ENCODE measurements at places on chromosomes 11 and 22. TPM values are rescaled to one million over a fixed set of nuclear protein-coding genes. Genes with fewer than 3 reads are reported as not detected.

Gene LRRC74B
- under 0.01 TPM for total RNA-seq

Gene CCS
- total RNA-seq = 43.3 TPM

Gene NOX4
- 1.8 TPM for total RNA-seq

Gene SCO2
- 5.1 TPM for total RNA-seq

Gene DGCR6L
- total RNA-seq = 58.9 TPM

Gene DUSP18
- 17.1 TPM for total RNA-seq

Gene GGTLC3
- total RNA-seq = not detected

Gene AHNAK
- total RNA-seq = 720 TPM

Gene PATE1
- total RNA-seq = not detected

Gene TMEM121B
- total RNA-seq = not detected

Gene RBMXL2
- not detected for total RNA-seq

Gene TSGA10IP
- total RNA-seq = not detected

Gene F2
- total RNA-seq = not detected

Gene SSTR3
- not detected for total RNA-seq

Gene ENTHD1
- not detected for total RNA-seq

Gene KCNK7
- total RNA-seq = 0.29 TPM

Gene TRAPPC4
- total RNA-seq = 42.3 TPM

Gene MAJIN
- not detected for total RNA-seq
